ENCODE measurements at places on chromosomes 2 and 18.

- DNase-seq = no peak
These were observed 2.4 kb upstream of the STK11IP start for GRCh38 chr2:219595256-219595655.

GRCh38 chr2:70247364-70248180, 856 bp downstream of the TIA1 start:
- DNase-seq = no peak

- no peak for DNase-seq
These were observed 38.9 kb upstream of the LDLRAD4 start for GRCh38 chr18:13179566-13180113.

DNA sequence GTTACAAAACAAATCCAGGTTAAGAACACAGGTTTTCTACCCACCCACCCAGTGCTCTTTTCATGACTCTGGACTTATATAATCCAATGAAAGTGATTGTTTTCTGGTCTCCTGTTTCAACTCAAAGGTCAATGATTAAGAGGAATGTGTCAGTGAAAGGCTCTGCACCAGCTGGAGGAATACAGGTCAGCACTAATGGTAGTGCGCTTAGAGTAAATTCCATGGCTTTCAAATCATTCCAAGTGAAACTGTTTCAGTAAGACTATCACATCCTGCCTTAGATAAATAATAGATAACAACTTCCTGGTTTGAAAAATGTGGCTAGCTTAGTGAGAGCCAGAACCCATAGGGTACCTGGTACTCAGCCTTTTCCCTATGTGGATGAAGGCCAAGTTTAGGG, 47.8 kb downstream of the SLC9A4 start:
- DNase-seq = no peak

GRCh38 chr2:232877940-232878511, 8.0 kb downstream of the SNORC start:
- no peak for DNase-seq

GRCh38 chr2:179460181-179460929, 195.7 kb upstream of the SESTD1 start:
- no peak for DNase-seq

GRCh38 chr2:108061439-108062042, 75.2 kb downstream of the SLC5A7 start:
- no peak for DNase-seq

GRCh38 chr2:137123226-137123625, 357.9 kb downstream of the THSD7B start:
- DNase-seq = no peak

DNA sequence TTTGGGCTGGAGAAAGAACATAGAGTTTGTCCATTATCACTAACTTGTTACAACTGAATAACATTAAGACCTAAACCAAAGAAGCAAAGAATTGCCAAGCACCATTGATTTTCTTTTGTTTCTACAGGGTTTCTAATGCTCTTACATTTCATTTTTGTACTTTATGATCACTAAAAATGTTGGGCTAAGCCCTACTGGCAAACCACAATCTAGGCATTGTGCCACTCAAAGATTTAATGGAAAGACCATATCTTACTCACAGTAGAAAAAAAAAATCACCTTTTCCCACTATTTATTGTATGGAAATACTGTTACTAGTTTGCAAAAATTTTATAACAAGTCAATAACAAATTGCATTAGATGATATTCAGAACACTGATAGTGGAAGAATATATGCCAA, 447.4 kb upstream of the PKDCC start:
- no peak for DNase-seq

- DNase-seq = no peak
These were observed 7.8 kb upstream of the GIGYF2 start for GRCh38 chr2:232689152-232689910.

DNA sequence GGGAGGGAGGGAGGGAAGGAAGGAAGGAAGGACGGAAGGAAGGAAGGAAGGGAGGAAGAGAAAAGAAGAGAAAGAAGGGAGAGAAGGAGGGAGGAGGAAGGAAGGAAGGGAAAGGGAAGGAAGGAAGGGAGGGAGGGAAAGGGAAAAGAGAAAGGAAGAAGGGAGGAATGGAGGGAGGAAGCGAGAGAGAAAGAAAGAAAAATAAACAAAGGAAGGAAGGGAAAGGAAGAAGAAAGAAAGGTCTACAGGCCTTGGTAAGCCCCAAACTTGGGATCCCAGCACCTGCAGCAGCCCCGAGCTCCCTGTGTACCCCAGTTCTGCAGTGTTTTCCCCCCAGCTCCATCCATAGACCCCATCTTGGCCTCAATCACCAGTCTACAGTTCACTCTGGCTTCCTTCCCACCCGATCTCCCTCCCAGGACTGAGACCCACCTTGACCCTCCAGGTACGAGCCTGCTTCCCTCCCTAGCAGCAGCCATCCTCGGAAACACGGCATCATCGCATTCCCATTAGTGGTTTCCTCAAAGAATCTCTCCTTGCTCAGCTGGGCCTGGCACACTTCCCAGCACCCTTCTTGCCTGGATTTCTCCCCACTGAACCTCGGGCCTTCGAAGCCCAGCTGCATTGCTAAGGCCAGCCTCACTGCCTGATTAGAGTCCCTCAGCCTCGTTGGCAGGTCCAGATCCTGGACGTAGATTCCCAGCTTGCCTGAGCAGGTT, 46.1 kb upstream of the SH3BP4 start:
- DNase-seq = no peak

- DNase-seq = no peak
These were observed 240.7 kb upstream of the RAB6C start for GRCh38 chr2:129738799-129739198.

DNA sequence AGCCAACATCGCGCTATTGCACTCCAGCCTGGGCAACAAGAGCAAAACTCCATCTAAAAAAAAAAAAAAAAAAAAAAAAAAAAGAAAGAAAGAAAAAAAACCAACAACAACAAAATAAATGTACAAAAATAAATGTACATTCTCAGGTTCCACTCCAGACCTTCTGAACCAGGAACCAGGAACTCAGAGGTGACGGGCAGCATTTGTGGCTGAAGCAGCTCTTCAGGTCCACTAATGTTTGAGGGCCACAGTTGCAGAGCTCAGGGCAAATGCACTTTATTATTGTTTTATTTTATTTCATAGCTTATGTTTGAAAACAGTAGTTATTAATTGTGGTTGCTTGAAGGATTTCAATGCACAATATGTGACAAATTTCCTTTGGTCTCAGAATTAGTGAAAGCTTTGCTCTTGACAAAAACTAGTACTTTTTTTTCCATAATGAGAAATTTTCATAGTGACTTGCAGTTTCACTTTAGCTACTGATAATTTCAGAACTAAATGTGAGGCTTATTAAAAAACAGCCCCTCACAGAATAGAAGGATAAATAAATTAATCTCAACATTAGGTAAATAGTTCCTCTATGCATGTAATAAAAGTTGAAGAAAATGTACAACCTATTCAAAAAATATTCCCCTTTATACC, 378.4 kb upstream of the SPHKAP start:
- DNase-seq = no peak

DNA sequence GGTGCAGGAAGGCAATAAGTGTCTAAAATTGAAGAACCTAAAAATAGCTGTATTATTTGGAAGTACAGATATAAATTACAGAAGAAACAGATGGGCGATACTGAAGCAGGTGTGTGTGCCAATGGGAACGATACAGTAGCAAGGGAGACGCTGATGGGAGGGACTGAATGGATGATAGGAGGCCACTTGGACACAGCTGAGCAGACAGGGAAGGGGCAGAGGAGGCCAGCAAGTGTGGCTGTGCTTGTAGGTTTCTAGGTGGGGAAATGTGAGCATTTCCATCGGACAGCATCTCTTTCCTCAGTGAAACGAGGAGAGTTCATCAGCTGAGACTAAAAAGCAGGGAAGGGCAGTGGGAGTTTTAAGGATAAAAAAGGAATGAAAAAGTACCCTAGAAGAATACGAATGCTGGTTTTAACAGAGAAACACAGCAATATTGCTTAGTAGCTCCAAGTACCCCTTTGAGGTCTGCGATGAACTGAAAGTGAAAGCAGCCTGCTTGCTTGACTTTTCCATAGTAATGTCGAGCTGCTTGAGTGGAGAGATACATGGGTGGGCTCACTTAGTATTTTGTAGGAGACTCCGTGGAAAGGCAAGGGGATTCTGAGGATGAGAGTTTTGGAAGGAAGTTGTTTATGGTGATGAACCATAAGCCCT, 91.7 kb upstream of the EPC2 start:
- no peak for DNase-seq

DNA sequence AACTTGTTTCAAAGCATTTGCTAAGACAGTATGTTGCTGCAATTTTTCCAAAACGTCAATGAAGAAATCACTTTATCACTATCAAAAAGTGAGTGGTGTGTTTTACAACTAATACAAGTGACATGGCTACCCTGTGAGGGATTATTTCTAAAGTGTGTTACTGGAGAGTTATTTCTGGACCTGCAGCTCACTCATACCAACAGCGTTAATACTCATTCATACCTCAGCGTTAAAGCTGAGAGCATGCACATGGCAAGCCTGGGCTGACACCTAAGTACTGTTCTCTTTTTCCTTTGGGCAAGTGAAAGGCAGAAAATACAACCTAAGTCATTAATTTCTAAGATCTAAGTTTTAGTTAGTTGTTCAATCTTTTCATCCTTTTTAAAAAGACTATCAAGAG, 13.0 kb upstream of the MRPL19 start:
- DNase-seq = no peak

- no peak for DNase-seq
These were observed 1110.3 kb upstream of the KLHL29 start for GRCh38 chr2:22274661-22275060.

GRCh38 chr2:3319745-3320566, 57.7 kb downstream of the EIPR1 start:
- DNase-seq = no peak

GRCh38 chr2:124920448-124920847, 895.4 kb downstream of the CNTNAP5 start:
- DNase-seq = no peak

DNA sequence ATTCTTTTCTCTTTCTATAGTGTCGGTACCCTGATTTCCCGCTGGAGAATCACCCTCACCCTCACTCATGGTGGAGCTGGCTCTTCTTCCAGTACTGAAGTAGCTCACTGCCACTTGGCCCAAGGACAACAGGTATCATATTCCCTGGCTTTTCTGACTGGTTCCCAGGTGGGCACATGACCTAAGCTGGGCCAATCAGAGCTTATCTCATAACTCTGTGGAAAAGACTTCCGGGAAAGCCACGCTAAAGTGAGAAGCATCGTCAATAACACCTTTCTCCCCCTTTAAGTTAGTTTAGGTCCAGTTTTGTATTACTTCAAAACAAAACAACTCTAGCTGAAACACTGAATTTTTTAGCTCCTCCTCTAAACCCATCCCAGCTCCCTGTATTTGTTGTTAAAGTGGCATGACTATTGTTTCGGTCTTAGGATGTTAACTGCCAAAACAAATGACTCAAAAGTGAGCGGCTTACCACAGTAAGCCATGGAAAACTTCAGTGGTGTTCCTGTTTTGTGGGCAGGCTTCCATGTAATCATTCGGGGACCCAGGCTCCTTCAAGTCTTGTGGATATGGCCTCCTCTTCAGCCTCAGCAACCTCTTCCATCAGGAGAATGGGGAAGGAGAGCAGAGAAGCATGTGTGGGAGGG, 137.4 kb upstream of the DLX2 start:
- DNase-seq = no peak

GRCh38 chr2:15677141-15677843, 85.6 kb downstream of the DDX1 start:
- DNase-seq = peak; percentile 35

- DNase-seq = no peak
These were observed 414.4 kb upstream of the ACVR2A start for GRCh38 chr2:147430408-147430807.

- no peak for DNase-seq
These were observed 5.8 kb upstream of the NT5DC4 start for GRCh38 chr2:112714836-112715631.

- no peak for DNase-seq
These were observed 321.6 kb upstream of the HS6ST1 start for GRCh38 chr2:128640166-128640844.

DNA sequence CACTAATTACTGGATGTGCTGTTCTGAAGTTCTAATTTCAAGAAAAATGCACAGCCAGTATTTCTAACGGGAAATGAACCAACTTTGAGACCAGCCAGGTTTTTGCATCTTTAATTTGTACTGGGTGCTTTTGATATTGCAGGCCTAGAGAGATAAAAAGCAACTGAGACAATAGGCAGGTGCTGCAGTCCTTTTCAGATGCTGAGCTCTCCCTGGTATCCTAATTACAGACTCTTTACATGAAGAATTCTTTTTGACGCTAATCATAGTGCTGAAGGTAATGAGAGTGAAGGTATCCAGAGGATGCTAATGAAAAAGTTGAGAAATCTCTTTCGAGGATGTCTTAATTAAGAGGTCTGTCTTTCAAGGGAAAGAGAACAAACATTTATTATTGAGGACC, 85.1 kb downstream of the SERPINB8 start:
- no peak for DNase-seq

DNA sequence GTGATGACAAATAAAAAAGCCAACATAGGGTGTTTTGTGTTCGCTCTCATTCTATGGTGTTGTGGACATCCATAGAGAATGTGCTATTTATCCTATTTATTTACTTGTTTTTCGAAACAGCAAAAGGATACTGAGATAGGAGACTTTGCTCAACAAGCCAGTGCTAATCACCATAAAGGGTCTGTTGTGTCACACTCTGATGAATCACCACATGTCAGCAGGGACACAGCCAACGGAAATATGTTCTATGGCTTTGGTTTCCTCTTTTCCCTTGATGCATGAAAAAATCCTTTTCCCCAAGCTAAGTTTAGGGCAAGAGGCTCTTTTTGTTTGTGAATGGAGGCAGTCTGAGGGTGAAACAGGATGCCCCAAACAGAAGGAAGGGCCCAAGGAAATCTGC, 154.3 kb downstream of the RNF152 start:
- DNase-seq = no peak

DNA sequence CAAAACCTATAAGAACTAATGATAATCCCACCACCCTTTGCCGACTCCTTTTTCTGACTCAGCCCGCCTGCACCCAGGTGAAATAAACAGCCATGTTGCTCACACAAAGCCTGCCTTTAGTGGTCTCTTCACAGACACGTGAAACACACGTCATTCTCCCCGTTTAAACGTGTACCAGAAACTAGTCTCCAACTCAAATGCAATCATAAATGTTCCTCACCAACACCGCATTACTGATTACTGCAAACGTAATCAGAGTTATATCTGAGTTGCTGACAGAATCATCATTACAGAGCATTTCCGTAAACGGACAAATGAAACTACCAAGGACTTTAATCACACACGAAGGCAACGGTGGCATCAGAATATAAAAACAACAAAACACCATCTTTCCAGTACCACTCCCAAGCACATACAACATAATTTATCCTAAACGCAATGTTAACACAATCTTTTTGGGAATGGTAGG, 1.9 kb downstream of the CLK1 start:
- no peak for DNase-seq

GRCh38 chr2:19102696-19103423, 255.6 kb downstream of the OSR1 start:
- DNase-seq = no peak

GRCh38 chr2:127201452-127201851, 18.6 kb downstream of the CYP27C1 start:
- DNase-seq = no peak

Measured in HEK293T (cell line).